RPMI7951 (cell line): ENCODE measurements at places on chromosomes 1 and 21. TPM values are rescaled to one million over a fixed set of nuclear protein-coding genes. Genes with fewer than 3 reads are reported as not detected.

The TNFRSF9 gene
- total RNA-seq, result 4.1 and 4.2 TPM in 2 replicates

The DTL gene
- total RNA-seq, result 24.2 and 28.0 TPM in 2 replicates

The AGT gene
- not detected in 2 replicates for total RNA-seq

The LRRC41 gene
- 60.8 and 63.3 TPM in 2 replicates for total RNA-seq

The FRRS1 gene
- 7.8 and 9.7 TPM in 2 replicates for total RNA-seq

The ACADM gene
- total RNA-seq, result 34.7 and 53.2 TPM in 2 replicates

The CEP104 gene
- total RNA-seq, result 11.5 and 32.6 TPM in 2 replicates

The PGLYRP3 gene
- not detected in 2 replicates for total RNA-seq

The CHD5 gene
- total RNA-seq, result under 0.01 TPM in 1 of 2 replicates, not detected in the other
